ENCODE measurements at places on chromosomes 7 and 10. TPM values are rescaled to one million over a fixed set of nuclear protein-coding genes. Genes with fewer than 3 reads are reported as not detected.

- H3K4me1 ChIP-seq = no peaks in the 10 kb centered on the region
- no peaks in the 10 kb centered on the region for H3K27me3 ChIP-seq
- no peak overlapping the region for H3K4me3 ChIP-seq
- no peaks in the 10 kb centered on the region for H3K36me3 ChIP-seq
- no peak overlapping the region for H3K27ac ChIP-seq
- DNase-seq = no peak
These were observed 424 bp downstream of the EGFR start for GRCh38 chr7:55019191-55019690.

DNA sequence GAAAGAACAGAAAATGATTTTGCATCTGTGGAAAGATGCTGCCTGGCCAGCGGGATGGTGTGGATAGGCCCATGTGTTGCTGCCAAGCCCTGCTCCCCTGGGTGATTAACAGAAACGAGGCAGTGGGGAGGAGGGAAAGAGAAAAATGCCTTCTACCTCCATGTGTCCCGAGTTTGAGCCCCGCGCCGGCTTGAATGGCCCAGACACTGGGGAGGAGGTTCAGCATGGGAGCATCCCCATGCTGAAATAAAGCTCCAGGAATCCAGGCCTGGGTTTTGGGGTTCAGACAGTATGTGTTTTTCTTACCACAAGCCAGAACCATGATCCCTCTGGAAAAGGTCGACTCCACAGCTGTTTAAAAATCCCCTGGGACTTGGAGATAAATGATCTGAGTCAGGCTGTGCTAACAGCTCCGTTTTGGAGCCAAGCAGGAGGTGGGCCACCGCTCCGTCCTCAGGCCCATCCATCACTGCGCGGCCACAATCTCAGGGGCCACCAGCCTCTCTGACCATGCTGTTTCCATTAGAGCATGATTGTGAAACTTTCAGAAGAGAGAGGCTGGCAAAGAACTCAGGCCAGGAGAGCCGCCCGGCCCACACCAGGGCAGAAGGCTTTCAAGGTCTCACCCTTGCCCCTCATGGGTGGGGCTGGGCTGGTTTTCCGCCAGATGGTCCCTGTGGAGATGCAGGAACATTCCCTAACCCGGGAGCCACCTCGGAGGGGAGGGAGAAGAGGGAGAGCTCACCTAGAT is 299.7 kb downstream of the ZEB1 start:
- no peaks in the 10 kb centered on the region for H3K4me1 ChIP-seq
- no peak for DNase-seq
- no peaks in the 10 kb centered on the region for H3K27me3 ChIP-seq

- peaks cover 8% of the 10 kb centered on the region for H3K4me1 ChIP-seq
- DNase-seq = no peak
- H3K27ac ChIP-seq = no peak overlapping the region
These were observed 29.3 kb upstream of the CRYGN start for GRCh38 chr7:151469281-151469680.

DNA sequence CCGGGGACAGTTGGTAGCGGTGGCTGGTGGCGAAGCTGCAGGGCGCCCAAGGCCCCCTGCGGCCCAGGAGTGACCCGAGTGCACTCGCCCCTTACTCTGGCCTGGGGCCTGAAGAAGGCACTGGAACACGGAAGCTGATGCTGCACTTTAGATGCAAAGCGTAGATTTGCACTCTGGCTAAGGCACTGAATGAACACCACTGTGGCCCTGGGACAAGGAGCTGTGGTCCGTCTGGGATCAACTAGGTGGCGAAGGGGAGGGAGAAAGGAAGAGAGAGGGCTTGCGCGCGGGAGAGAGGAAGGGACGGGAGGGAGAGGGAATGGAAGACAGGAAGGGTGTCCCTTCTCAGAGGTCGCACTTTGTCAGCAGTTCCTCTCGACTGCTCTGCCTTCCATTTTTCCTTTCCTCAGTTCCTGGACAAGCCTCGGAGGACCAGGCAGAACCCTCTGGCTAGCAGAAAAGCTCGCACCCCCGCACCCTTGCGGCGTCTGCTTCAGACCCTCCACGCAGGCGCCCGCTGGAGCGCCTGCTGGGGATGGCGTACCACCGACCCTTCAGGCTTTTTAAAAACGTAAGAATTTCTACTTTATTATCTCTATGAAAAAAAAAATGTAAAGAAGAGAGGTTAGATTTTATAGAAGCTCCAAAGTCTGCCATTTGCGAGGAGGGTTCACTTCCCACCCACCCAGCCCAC is 1.2 kb downstream of the FERD3L start:
- H3K27me3 ChIP-seq = no peaks in the 10 kb centered on the region
- no peaks in the 10 kb centered on the region for H3K4me1 ChIP-seq
- no peaks in the 10 kb centered on the region for H3K36me3 ChIP-seq
- DNase-seq = no peak
- H3K27ac ChIP-seq = no peak overlapping the region

DNA sequence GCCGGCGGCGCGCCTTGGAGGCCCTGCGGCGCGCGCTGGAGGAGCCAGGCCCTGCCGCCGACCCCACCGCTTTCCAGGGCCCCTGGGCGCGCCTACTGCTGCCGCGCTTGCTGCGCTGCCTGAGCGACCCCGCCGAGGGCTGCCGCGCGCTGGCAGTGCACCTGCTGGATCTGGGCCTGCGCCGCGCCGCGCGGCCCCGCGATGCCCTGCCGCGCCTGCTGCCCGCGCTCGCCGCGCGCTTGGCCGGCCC is 280 bp downstream of the DNAAF5 start:
- H3K36me3 ChIP-seq = no peaks in the 10 kb centered on the region
- H3K4me3 ChIP-seq = peak overlapping the region; percentile 81
- no peak for DNase-seq

- no peak overlapping the region for H3K4me3 ChIP-seq
- H3K36me3 ChIP-seq = no peaks in the 10 kb centered on the region
- no peak for DNase-seq
- H3K27me3 ChIP-seq = no peaks in the 10 kb centered on the region
- H3K4me1 ChIP-seq = no peaks in the 10 kb centered on the region
- H3K27ac ChIP-seq = no peak overlapping the region
These were observed 28.8 kb upstream of the JCAD start for GRCh38 chr10:30088178-30088577.

DNA sequence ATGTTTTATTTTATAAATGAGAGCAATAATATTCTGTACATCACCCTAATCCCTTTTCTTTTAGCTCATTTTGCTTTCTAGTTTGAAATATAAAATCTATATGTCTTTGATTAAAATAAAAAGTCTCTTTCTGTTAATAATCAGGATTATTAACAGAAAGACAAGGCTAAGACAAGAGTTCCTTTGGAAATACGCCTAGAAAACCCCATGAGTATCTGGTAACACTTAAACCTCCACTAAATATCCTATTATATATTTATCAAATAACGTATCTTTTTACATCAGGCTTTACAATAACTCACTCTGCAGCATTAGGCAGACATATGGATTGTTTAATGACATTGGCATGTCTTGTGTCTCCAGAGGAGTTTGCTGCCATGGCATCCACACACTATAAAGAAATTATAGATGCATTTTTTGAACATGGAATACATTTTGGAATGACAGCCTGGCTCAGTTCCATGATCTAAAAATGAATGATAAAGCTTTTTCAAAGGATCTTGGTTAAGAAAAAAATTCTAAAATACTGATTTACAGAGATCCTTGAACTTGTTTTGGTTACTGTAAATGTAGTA is 98.7 kb downstream of the TMEM26 start:
- no peaks in the 10 kb centered on the region for H3K27me3 ChIP-seq
- H3K36me3 ChIP-seq = no peaks in the 10 kb centered on the region
- no peak overlapping the region for H3K27ac ChIP-seq
- H3K4me3 ChIP-seq = no peak overlapping the region

DNA sequence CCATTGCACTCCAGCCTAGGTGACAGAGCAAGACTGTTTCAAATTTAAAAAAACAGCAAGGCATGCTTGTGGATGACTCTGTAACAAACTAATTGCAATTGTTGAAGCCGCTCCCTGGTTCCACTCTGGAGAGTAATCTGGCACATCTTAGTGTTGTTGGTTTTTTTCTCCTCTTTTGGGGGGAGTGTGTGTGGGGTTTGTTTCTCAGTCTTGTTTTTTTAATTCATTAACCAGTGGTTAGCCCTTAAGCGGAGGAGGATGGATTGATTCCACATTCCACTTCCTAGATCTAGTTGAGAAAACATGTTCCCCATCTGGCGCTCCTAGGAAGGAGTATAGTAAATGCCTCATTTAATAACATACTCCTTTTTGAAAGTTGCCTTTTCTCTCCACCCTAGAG is 8.6 kb upstream of the ZNF713 start:
- H3K4me1 ChIP-seq = no peaks in the 10 kb centered on the region
- no peak overlapping the region for H3K27ac ChIP-seq

DNA sequence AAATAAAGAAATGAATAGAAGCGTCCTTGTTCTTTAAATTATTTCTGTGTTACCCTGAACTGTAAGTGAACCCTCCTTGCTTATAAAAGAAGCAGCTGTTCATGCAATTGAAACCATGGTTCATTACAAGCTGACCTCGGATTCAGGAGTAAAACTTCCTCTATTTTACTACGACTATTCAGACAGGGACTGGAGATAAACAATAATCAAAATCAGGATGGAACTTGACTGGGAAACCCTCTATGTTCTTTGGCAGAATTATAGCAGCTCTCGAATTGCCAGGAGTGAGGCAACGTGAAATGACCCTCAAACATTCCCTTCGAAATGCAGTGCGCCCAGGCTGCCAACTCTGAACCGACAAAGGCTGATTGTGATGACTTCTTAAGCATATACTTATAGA is 172.1 kb downstream of the CYP26A1 start:
- H3K36me3 ChIP-seq = no peaks in the 10 kb centered on the region
- H3K4me3 ChIP-seq = no peak overlapping the region
- no peaks in the 10 kb centered on the region for H3K27me3 ChIP-seq

DNA sequence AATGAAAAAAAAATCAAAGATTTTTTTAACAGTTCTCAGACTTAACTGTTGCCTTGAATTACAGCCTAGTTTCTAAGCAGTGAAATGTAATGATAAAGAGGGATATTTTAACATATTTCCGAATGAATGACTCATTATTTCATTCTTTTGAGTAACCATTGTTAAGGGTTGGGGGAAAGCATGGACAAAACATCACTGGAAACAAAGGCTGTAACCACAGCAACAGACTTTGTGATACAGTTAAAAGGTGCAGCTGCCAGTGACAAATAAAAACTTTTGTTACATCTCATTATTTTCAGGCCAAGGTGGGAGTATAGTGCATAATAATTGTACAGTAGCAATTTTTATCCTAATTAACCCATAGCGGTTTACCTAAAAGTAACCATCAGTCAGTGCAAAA is 172.6 kb downstream of the LRRTM3 start:
- H3K4me3 ChIP-seq = no peak overlapping the region
- H3K27ac ChIP-seq = no peak overlapping the region
- no peak for DNase-seq
- H3K36me3 ChIP-seq = no peaks in the 10 kb centered on the region

- H3K4me3 ChIP-seq = no peak overlapping the region
- no peaks in the 10 kb centered on the region for H3K36me3 ChIP-seq
- H3K27ac ChIP-seq = no peak overlapping the region
- DNase-seq = no peak
- no peaks in the 10 kb centered on the region for H3K27me3 ChIP-seq
These were observed 106.8 kb downstream of the GLRX3 start for GRCh38 chr10:130243015-130243414.

- DNase-seq = no peak
- H3K36me3 ChIP-seq = no peaks in the 10 kb centered on the region
- H3K27ac ChIP-seq = no peak overlapping the region
- H3K4me1 ChIP-seq = no peaks in the 10 kb centered on the region
These were observed 51.2 kb upstream of the PALS2 start for GRCh38 chr7:24521917-24522623.

Gene MPLKIP
- 66.3 TPM for polyA plus RNA-seq

Gene COL28A1
- 0.12 TPM for polyA plus RNA-seq

Gene SLF2
- polyA plus RNA-seq = 10.9 TPM

Gene SHTN1
- polyA plus RNA-seq = 0.07 TPM

Gene CALML3
- not detected for polyA plus RNA-seq
